AG09319 (cell line): ENCODE measurements at places on chromosomes 2 and 18.

- no peak for DNase-seq
Measured at GRCh38 chr2:45072064-45072861, 63.0 kb upstream of the SIX2 start.

- DNase-seq: no peak
Measured at GRCh38 chr18:56521263-56521662, 117.1 kb downstream of the TXNL1 start.

- peak; percentile 12 for DNase-seq
Measured at GRCh38 chr2:198296665-198297308, 492.4 kb downstream of the PLCL1 start.

DNA sequence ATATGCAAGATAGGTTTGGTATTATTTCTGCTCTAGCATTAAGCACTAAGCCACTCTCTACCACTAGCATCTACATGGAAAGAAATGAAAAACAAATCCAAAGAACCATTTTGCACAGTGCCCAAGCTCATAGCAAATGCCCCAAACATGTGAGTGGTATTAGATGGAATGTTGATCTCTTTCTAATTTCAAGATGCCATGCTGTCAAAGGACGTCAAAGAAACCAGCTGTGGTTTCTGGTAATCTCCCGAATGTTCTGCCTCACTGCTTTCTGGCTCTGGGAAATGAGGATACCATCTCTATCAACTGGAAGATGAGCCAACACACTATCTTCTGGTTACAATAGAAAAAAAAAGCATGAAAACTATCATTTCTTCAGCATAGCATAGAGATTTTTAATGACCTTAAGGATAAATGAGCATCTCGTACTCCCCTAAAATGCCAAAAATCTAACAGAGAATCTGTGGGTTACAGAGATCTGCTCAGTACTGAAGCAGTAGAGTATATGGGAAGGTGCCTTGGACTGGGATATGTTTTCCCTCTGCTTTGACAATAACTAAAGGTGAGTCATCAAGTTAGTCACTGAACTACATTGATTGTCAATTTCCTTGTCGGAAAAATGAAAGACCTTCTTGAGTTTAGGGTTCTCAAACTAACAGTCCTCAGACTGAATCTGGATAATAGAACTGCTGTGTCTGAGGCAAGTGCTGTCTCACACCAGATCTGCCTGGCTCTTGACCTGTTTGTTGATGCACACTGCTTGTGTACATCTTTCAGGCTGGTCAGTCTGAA lies 244.8 kb upstream of the NCKAP5 start:
- DNase-seq: peak; percentile 10

DNA sequence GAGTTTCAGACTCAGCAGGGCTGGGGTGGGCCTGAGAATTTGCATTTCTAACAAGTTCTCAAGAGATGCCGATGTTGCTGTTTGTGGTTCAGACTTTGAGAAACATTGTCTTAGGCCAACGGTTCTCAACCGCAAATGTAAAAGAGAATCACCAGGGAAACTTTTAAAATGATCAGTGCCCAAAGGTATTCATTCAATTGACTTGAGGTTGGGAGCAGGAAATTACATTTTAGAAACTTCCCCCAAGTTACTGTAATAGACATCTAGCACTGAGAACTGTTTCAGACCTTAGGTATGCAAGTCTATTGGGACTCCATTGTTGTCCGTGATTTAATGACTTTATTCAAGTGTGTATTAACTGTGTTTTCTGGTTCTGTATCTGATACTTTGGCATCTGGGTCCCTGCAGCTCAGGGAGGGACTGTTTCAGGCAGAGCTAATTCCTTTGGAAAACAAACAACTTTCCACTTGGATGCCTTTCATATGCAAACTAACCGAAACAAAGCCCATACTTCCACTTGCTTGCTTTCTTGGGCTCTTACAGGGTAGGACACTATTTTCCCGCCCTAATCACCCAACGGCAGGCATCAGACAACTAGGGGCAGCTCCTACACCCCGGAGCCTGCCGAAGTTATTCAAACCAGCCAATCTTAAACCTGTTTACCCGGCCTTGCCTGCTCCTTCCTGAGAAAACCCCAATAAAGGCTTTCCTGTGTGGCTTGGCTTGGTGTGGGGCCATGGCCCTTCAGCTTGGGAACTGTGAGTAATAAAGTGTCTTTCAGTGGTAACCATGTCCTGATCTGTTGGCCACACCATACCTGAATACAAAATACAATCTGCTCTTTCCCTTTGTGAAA lies 97.6 kb downstream of the POLE4 start:
- DNase-seq: no peak

GRCh38 chr2:113058411-113058994 lies 495 bp upstream of the IL36RN start:
- DNase-seq: no peak

- DNase-seq: no peak
Measured at GRCh38 chr2:240912878-240913809, 7.0 kb downstream of the CROCC2 start.

GRCh38 chr18:926946-927345 lies 22.3 kb downstream of the ADCYAP1 start:
- DNase-seq: no peak

DNA sequence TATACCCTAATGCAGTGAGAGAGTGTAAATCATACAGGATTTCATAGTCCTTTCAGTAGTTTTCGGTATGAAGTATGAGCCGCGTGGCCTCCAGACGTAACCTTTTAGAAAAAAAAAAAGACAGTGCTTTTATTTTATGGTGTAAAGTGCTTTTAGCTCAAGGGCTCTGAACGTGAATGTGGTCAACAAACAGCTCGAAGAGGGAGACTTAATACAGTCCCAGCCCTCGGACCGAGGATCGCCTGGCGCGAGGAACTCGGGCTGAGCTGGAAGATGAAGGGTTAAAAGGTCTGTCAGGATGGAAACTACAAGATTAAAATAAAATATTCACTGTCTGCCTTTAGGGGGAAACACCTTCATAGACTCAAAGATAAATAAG lies 4.0 kb upstream of the BCL11A start:
- DNase-seq: no peak

DNA sequence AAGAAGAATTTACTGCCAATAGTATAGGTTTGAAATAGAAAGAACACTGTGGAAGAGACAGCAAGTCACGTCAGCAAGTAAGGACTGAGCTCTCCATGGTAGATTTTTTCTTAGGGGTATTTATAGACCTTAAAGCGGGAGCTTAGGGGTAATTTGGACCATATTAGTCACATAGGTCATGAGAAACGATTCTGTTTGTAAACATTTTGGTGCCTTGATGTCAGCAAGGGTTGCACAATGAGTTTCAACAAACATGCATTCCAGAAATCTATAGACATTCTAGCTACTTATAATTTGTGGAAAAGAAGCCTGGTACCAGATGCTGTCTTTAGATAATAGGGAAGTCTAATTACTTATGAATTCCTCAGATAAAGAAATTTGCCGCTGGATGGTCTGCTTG lies 624.7 kb downstream of the TDRD15 start:
- DNase-seq: no peak

DNA sequence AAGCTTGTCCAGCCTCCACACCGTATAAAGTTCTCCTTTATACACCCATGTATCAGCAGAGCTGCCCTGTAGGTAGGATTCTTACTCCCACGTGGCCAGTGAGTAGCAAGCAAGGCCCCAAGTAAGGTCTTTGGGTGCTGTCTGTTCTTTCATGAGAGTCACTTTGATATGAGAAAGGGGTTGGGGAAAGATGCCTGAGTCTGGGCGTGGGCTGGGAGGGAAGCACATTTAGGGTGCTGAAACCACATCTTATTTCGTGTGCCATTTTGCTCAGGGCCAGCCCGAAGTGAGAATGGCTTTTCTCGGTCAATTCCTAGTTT lies 436 bp upstream of the ITPRIPL1 start:
- DNase-seq: no peak

- DNase-seq: peak; percentile 39
Measured at GRCh38 chr2:169775765-169776164, 22.9 kb upstream of the SSB start.

- no peak for DNase-seq
Measured at GRCh38 chr2:150900913-150901312, 360.8 kb downstream of the RBM43 start.

DNA sequence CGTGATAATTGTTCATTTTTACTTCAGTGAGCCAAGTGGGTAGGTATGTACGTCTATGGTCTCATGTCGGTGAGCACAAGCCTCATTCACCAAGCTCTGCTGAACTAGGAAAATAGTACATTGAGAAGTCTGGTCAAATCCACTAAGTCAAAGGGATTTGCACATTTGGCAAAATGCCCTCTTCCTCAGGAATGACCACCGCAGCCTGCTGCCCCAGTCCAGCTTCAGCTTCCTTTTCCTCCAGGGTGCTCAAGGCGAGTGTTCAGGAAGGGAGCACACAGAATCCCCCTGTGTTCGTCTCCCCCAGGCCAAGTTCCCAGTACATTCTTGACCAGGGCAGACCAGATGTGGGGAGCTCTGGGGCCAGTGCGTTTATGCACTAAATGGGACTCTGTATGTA lies 23.0 kb downstream of the TCF7L1 start:
- DNase-seq: no peak

GRCh38 chr2:185802926-185803325 lies 64.3 kb downstream of the FSIP2 start:
- no peak for DNase-seq

GRCh38 chr2:105324732-105325131 lies 4.8 kb downstream of the TGFBRAP1 start:
- no peak for DNase-seq

DNA sequence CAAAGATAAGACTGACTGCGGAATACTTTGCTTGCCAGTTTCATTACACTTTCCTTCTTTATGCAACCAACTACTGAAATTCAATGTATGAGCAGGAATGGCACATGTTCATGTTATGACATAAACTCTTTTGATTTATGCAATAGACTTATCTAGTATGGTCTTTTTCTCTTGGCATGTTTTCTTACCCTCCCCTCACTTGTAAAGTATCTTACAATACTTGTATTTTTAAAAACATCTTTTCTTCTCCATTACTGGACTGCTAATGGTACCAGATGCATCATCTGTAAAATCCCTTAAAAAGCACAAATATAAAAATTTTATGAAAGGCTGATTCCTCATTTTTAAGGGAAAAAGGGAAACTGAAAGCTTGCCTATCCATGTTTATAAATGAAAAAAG lies 373.8 kb downstream of the ZEB2 start:
- no peak for DNase-seq

DNA sequence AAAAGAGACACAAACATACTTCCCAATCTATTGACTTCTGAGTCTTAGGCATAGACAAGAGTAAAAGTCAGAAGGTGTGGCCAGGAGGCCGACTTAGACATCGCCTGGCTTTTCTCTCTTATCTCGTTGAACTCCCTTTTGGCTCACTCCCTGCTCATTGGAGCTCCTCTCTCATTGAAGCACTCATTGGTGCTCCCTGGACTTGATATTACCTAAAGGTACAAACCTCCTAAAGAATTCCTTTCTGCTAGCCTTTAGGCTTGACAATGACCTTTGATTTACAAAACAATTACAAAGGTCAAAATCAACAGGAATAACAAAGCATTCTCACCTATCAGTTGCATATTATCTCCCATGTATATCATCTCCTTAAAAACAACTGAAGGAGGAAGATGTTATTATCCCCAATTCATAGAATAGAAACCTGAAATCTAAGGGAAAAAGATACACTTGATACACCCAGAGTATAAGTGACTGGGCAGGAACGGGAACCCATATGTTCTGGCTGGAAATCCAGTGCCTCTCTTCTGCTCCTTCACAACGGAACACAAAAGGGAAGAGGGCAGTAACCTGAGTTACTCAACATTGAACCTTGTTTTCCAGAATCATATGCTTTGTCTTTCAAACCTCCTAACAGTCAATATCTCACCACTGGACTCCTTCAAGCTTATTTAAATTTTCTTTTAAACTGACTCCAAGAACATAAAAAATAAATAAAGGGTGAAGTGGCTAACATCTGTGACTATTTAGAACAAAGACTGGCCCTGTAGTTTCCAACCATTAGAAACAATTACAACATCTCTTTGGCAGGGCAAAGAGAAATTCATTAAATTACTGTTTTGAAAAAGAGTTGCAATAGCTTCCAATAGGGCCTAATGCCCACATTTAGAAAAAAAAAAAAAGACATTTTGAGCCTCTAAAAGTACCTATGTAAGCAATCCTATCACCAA lies 1247.9 kb downstream of the LRP1B start:
- peak; percentile 34 for DNase-seq

DNA sequence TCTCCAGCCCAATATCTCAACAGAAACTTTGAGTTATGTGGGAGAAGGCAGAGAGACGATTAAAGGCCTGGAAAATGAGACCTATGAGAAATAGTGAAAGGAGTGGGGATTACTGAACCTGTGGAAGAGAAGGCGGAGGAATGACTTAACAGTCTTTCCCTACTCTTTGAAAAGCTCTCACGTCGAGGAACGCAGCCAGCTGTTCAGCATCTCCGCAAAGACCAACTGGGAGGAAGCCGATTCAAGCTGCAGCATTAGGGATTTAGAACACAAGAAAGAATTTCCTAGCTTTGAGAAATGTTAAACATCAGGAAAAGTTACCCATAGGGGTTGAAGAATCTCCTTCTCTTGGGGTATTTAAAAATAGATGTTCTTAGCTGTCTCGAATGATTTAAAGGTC lies 233.2 kb upstream of the PARD3B start:
- no peak for DNase-seq

DNA sequence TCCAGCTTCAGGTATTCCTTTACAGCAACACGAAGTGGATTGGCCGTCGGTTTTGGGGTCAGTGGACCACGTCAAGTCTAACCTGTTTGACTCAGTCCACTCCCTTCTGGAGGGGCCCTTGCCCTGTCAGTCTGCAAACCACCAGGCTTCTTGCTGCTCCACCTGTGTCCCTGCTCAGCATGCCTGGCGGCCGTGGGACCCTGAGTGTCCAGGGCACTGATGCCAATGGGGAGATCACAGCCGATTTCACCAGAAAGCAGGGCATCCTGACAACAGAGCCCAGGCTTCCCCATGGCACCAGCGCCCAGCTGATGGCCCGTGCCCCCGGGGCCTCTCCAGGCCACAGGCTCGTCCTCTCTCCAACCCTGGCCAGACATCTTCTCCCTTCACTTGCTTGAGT lies 41.2 kb upstream of the HS6ST1 start:
- DNase-seq: no peak

- DNase-seq: no peak
Measured at GRCh38 chr2:15826273-15826717, 114.1 kb upstream of the MYCN start.

GRCh38 chr2:164314148-164314547 lies 307.1 kb downstream of the GRB14 start:
- no peak for DNase-seq

- no peak for DNase-seq
Measured at GRCh38 chr2:73069041-73069854, 2.3 kb downstream of the SFXN5 start.

- DNase-seq: no peak
Measured at GRCh38 chr2:71453404-71454220, at the start of gene DYSF. TSS of gene DYSF (plus strand) at chr2:71453561.

DNA sequence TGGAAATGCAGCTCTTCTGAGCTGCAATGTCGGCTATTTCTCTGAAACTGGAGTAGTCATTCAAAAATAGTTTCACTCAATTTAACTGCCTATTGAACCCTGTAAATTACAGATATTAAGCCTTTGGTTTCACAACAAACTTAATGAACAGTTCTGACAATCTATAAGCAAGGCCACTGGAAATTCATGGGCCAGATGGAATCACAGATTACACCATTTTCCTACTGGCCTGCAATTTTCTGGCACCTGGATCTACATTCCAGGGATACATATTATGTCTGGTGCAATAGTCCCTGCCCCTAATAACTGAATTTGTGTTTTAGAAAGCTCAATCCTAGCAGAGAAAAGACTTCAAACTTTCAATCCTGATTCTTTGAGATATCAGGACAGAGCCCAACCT lies 551.7 kb downstream of the RNF144A start:
- DNase-seq: no peak
